ENCODE measurements at places on chromosomes 3 and 15.

- DNase-seq: no peak
These were observed 2.1 kb downstream of the RHOV start for GRCh38 chr15:40871749-40872617.

DNA sequence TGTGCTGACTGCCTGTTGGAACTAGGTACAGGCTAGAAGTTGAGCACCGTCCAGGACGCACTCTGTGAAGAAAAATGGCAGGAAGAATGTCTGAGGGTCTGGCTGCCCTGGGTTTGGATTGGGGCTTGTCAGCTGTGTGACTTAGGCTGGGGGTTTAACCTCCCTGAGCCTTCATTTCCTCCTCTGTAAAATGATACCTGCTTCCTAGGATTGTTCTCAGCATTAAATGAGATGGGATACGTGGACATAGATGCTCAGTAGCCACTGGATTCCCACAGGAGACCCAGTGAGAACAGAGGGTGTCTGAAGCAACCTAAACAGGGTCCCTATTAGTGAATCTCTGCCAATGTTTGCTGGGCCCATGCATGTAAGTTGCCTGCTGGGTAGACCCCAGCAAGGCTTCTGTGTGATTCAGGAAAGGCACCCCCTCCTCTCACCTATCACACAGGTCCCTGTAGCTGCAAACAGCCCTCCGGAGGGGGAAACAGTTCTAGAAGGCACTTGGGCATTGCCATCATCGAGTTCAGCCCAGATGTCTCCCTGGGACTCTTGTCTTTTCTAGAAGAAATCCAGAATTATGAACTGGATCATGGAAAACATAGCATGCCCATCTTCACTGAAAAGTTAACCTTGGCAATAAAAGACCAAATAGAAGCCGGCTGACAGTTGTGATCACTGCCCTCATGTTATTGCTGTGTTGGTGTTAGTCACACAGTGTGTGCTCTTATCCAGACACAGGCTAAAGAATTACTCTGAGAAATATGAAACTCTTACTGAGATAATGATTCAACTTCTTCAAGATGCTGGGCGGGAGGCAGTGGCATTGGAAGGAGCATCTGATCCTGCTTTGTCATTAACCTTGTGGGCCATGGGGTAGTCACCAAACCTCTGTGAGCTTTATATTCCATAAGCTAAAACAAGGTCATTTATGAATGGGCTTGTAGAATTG is 64.5 kb downstream of the SMAD6 start:
- DNase-seq: no peak

DNA sequence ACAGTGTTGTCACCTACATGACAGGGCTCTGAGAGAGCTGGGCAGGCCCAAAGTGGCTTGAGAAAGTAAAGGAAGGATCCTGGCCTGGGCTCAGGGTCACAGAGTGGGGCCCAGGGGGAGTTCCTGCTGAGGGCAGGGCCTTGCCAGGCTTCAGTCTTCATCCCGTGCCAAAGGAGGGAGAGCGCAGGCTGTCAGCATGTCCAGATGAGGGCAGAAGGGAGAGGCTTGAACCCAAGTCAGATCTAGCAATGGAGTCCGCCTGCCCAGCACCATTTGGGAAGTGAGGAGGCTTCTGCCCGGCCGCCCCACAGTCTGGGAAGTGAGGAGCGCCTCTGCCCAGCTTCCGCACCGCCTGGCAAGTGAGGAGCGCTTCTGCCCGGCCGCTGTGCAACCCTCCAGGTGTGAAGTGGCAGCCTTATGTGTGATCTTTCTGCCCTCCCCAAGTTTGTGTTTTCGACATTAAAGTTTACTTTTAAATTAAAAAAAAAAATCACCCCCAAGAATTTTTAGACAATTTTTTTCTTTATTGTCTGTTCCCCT is 303.6 kb upstream of the PROK2 start:
- DNase-seq: no peak

- no peak for DNase-seq
These were observed 64.5 kb downstream of the PCSK6 start for GRCh38 chr15:101424984-101425383.

DNA sequence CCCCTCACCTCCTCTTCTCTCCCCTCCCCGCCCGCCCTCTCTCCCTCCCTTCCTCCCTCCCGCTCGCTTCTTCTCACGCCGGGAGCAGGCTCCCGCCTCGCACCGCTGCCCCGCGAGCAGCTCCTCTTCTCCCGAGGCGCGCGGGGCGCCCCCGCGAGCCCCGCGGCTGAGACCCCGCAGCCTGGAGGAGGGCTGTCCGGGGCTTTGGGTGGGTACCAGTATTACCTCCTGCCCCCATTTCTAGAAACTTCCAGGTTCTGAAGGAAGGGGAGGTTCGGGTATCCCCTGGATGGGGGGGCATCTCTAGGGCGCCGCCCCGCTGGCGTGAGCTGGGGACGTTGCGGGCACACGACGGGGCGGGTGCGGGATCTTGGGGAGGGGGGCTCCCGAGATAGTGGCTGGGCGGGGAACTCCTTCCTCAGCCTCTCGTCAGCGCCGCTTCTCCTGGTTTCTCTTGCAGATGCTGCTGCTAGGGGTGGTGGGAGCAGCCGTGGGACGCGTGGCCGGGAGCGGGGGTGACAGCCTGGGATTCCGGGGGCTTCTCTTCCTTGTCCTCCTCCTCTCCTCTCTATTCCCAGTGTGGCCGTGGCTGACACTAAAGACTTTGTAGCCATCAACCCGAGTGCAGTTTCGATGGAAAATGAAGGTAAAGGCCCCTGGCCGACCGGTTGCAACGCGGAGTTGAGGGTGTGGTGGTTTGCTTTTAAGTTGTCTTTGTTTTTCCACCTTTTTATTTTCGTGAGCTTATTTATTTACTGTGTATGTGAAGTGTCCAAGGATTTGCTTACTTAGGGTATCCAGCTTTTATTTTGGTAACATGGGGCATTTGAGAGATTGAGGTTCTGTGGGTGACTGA is 474 bp downstream of the ATP2C1 start:
- peak; percentile 26 for DNase-seq

DNA sequence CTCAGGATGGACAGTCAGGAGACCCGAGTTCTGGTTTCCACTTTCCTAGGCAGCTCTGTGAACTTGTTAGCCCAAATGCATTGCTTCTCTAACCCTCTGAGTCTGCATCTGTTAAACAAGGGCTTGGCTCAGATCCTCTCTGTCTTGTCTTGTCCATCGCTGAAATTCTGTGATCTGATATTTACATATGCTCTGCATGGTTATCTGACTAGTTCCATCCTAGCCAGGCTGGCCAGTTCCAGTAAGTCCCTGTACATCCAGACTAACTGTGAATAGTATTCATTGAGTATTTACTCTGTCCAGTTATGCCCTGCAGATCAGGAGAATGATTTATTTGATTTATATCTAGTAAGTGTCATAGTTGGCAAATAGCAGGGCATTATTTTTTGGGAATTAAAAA is 27.0 kb upstream of the SV2B start:
- no peak for DNase-seq

GRCh38 chr15:98799461-98800390 is 151.4 kb downstream of the IGF1R start:
- DNase-seq: no peak

DNA sequence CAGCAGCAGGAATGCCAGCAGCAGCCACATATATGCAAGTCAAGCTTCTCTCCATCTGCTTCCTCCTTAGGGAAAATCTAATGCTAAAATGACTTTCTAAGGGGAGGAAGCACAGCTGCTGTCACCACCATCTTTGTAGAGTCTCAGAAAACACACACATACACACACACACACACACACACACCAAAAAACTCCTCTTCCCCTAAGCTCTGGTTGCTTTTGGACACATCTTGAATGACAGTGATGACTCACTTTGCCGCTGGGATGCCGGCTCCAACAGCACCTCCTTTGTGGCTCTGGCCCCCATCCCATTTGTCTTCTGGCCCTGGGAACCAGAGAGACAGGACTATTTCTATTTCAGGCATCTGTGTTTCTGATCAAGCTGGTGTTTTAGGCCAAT is 124.8 kb upstream of the GOLIM4 start:
- DNase-seq: no peak

DNA sequence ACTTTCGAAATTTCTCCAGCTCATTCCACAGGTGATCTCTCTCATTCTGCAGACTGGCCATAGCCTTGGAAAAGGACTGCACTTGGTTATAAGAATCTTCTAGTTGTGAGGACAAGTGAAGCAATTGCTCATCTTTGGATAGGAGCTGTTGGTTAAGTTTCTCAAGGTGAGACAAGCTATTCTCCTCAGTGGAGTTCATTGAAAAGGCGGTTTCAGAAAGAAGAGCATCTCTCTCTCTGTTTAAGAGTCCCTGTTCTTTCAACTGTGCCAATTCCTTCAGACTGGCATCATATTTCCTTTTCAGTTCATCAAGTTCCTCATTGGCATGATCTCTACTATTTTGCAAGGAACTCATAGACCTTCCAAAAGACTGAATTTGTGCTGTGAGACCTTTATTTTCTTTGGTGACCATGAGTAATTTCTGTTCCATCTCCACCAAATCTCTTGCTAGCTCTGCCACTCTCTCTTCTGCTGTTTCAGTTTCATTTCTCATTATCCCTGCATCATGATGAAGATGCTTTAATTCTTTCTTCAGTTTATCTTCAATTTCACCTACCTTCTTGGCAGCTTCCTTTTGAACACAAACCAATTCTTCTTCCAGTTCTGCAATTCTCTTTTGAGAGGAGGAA is 30.2 kb upstream of the HCLS1 start:
- no peak for DNase-seq

GRCh38 chr15:46938169-46938568 is 779.1 kb upstream of the SEMA6D start:
- DNase-seq: no peak

DNA sequence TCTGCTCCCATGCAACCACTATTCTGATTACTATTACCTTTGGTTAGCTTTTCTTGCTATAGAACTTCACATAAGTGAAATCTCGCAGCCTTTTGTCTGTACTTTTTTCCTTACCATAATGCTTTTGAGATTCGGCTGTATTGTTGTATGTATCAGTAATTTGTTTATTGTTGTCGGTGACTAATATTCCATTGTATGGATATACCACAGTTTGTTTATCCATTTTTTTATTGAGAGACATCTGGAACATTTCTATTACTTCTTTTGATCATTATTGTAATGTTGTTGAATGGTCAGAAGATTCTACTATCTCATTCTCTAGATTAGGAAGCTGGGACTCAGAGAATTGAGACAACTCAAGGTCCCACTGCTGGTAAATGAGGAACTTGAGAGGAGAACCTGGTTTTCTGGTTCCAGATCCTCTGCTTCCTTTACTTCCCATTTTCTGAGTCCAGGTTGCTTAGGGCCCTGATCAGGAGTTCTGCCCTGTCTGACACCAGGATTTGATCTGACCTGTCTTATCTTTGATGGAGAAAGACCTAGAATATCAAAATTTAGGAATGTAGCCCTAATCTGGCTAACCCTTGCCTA is 18.2 kb upstream of the SPTSSB start:
- no peak for DNase-seq

GRCh38 chr3:194769020-194769643 is 83.4 kb downstream of the FAM43A start:
- peak; percentile 86 for DNase-seq

DNA sequence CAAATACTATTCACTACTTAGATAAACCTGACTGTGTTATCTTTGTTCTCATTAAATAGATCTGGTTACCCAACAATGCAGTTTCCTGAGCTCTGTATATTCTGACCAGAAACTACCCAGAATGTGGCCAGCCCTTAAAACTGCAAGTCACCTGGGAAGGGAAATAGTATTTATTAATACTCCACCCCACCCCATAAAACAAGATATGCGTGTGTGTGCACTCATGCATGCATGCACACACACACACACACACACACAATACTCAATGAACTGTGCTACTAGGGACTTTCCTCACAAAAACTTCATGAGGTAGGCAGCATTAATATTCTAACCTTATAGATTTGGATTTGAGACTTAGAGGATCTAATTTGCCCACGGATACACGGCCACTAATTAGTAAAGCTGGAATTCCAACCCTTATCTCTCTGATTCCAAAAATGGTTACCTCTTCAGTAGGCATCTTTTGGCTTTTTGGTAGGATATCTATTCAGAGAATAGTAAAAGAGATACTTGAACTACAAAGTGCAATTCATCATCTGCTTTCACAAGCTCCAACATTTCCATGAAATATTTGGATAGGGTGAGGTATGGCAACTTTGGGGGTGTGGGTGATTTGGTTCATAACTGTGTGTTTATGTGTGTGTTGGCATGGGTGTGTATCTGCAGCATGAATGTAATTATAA is 197.0 kb upstream of the CFAP20DC start:
- DNase-seq: no peak

- no peak for DNase-seq
These were observed 133.3 kb downstream of the MYLK start for GRCh38 chr3:123750659-123751420.

DNA sequence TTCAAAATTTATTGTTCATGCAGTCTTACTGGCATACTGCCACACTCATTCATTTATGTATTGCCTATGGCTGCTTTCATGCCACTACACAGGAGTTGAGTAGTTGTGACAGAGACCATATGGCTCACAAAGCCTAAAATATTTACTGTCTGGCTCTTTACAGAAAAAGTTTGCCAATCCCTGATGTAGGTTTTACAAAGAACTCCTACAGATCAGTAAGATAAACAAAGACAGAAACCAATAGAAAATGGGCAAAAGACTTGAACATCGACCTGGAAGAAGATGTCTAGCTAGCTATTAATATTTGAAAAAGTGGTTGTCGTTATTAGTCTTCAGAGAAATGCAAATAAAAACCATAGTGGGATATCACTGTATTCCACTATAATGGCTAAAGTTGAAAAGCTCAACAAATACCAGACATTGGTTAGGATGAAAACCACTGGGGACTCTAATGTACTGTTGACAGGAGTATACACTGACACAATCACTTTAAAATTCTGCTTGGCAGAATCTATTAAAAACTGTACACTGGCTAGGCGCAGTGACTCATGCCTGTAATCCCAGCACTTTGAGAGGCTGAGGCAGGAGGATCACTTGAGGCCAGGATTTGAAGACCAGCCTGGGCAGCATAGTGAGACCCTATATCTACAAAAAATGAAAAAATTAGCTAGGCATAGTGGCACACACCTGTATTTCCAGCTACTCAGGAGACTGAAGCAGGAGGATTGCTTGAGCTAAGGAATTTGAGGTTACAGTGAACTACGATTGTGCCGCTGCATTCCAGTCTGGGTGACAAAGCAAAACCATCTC is 87.7 kb downstream of the NEO1 start:
- no peak for DNase-seq

GRCh38 chr3:163587342-163587741 is 1491.0 kb downstream of the SI start:
- no peak for DNase-seq

DNA sequence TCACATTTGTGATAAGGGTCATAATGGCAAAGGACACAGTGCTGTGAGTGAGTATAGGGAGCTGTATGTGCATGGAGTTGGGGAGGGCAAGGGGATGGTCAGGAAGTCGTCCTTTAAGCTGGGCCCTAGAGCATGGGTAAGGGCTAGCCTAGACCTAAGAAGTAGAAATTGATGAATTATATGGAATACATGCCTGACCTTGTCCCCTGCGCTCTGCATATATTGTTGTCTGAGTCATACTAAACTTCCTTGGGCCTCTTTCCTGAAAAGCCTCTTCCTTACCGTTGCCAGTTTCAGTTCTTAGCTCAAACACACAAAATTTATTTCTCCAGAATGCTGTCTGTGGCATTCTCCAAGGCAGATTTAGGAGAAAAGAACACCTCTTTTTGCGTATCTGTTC is 4.6 kb downstream of the SNRK start:
- no peak for DNase-seq

GRCh38 chr3:186382217-186382885 is 20.3 kb upstream of the DGKG start:
- DNase-seq: no peak

Data from T-helper 17 cell (primary cell).